GM12892 (cell line): ENCODE measurements at places on chromosomes 11 and 22.

GRCh38 chr11:74726547-74727182 lies 4.6 kb downstream of the CHRDL2 start:
- peak; percentile 78 for DNase-seq

DNA sequence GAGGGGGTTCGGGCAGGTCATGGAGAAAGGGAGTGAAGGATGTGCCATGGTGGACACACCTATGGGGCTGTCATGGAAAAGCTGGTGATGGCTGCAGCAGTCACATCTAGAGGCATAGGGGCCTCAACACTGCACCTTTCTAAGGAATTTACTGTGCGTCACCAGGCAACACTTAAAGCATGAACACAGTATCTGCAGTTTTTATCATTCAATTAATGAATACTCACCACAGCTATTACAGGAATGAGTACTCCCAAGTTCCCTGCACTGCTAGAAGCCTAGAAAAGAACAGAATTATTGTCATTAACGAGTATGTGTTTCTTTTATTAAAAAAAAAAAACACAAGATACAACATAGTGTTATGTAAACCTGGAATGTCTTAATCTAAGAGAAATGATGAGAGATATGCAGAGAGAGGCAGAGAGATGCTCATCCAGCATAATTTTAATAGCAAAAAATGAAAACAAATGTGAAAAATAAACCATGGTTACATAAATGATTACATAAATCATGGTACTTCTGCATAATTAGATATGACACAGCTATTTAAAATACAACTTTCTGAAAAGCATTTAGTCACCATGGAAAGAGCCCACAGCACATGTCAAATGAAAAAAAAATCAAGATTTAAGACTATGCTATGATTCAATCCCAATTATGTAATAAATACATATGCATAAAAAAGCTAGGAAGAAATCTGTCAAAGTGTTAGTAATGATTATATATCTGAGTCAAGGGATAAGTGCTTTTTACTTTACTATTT lies 19.2 kb downstream of the SERPIND1 start:
- no peak for DNase-seq

GRCh38 chr22:24500277-24500820 lies 5.2 kb downstream of the UPB1 start:
- DNase-seq = no peak

GRCh38 chr11:17014321-17014832 lies at the start of gene PLEKHA7:
Gene PLEKHA7, minus strand, starts transcription at chr11:17014414. Its CDS starts 13 bp downstream, at chr11:17014401.
- peak; percentile 39 for DNase-seq

DNA sequence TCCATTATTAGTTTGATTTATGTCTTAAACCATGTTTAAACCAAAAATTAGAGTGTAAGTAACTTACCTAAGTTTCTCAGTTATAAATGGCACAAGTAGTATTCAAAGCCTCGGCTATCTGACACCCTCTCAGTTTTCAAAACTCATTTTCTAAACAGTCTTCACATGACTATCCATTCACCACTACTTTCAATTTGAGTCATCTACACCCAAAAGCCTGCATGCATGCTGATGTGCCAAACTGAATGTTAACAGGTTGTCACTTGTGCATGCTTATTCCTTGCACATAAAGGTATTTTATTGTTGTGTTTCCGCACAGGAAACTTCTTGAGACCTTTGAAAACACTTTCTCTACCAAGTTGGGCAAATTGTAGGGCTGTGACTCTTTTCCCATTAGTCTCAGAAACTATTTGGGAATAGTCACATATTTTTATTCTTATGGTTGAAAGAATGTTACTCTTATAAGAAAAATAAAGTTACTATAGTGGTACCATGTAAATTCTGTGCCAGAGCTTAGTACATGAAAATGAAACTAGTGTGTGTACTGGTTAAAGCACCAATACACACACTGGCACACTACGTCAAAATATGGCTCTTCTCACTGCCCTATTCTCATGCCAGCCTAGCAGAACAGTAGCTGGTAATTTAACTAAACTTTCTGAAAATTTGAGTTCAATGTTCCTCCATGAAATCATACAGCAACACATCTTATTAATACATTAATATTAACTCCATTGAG lies 2.2 kb upstream of the OR51E2 start:
- DNase-seq = no peak

- no peak for DNase-seq
Observed at GRCh38 chr11:95682552-95682951, 107.0 kb downstream of the FAM76B start.

GRCh38 chr22:36136988-36137387 lies 23.6 kb downstream of the APOL3 start:
- no peak for DNase-seq

- DNase-seq = no peak
Observed at GRCh38 chr22:17775781-17776465, 1.7 kb upstream of the BID start.

DNA sequence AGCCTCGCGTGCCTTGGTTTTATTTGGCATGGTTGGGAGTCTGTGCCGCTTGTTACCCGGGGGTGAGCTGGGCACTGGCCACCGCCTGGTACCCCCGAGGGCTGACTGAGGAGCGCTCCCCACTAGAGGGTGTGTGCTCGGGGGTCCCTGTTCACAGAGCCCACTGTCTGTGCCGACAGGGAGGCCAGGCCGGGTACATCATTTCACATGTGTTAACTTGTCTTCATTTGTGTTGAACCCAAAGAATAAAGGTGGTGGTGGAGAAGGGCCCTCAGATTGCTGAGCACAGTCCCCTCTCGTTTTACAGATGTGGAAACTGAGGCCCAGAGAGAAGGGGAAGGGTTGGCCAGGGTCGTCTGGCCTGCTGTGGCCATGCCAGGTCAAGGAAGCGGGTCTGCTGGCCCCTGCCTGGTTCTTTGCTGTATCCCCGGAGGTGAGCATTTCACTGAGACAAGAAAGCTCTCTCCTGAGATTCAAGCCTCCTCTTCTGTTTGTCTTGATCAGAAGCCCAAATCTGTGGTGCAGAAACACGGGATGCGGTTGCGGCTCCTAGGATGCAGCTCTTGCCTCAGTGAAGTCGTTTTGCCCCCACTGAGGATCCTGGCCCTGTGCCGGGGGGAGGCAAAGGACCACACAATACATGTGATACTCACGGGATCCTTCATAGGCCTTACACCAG lies 60.8 kb downstream of the FBLN1 start:
- DNase-seq = no peak
